ENCODE measurements at places on chromosomes 1 and 21. TPM values are rescaled to one million over a fixed set of nuclear protein-coding genes. Genes with fewer than 3 reads are reported as not detected.

The DYNLT5 gene
- total RNA-seq = not detected

The IRF6 gene
- total RNA-seq = 0.11 TPM

The EXO1 gene
- 24.6 TPM for total RNA-seq

The TSPEAR gene
- total RNA-seq = not detected

The CYP4A22 gene
- total RNA-seq = not detected

The LYST gene
- 5.6 TPM for total RNA-seq

The PCP4 gene
- total RNA-seq = not detected

The EXTL1 gene
- total RNA-seq = not detected

The NPHS2 gene
- total RNA-seq = not detected

The PPM1J gene
- 1.5 TPM for total RNA-seq

The ATAD3C gene
- not detected for total RNA-seq

The FABP3 gene
- total RNA-seq = not detected

The UTS2 gene
- not detected for total RNA-seq

The NUF2 gene
- 28.7 TPM for total RNA-seq

The EPHB2 gene
- total RNA-seq = 64.1 TPM

The RIIAD1 gene
- not detected for total RNA-seq

The OR2W3 gene
- total RNA-seq = not detected

The OR2T11 gene
- total RNA-seq = not detected

The NBPF3 gene
- total RNA-seq = 8.3 TPM

The LRRC53 gene
- total RNA-seq = not detected

All from A549 treated with CpdA at 1 μM for 4 hours (cell line).